Uterus (tissue), 4 donors: ENCODE measurements at places on chromosomes 6 and 20. TPM values are rescaled to one million over a fixed set of nuclear protein-coding genes. Genes with fewer than 3 reads are reported as not detected.

DNA sequence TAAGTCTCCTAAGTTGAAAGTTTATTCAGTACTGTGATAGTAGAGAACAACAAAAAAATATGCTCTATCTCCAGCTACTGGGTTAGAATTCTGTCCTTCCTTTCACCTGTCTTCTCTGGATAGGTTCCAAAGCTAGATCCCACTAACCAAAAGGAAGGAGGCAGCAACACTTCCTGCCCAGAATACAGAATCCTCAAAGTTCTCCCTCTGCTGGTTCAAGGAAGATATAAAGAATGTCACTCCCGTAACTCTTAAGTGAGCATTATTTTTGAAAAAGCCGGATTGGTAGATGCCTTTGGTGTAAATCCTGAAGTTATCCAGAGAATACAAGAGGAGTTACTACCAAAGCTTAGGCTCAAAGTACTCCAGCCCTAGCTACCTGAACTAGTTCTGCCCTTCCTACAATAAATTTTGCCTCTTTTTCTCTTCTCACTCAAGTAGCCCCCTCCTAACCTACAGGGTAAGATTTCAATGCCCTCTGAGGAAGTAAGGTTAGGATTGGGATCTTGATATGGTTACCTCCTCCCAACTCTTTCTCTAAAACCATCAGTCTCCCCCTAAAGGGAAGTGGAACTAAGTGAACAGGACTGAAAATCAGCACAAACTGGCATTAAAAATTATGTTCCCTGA is 26.0 kb upstream of the CRIP3 start:
- H3K4me1 ChIP-seq: no peaks in the 10 kb centered on the region
- DNase-seq: no peak
- H3K4me3 ChIP-seq: no peak overlapping the region
- H3K27ac ChIP-seq: no peak overlapping the region
- H3K27me3 ChIP-seq: no peaks in the 10 kb centered on the region
- H3K36me3 ChIP-seq: no peaks in the 10 kb centered on the region

- H3K27me3 ChIP-seq: no peaks in the 10 kb centered on the region
- no peaks in the 10 kb centered on the region for H3K36me3 ChIP-seq
- DNase-seq: no peak
- no peak overlapping the region for H3K4me3 ChIP-seq
- H3K4me1 ChIP-seq: no peaks in the 10 kb centered on the region
Observed at GRCh38 chr6:35391240-35391968, 49.0 kb downstream of the PPARD start.

- no peaks in the 10 kb centered on the region for H3K4me1 ChIP-seq
- H3K36me3 ChIP-seq: no peaks in the 10 kb centered on the region
- no peak for DNase-seq
- H3K27ac ChIP-seq: peak overlapping the region; percentile 98
Observed at GRCh38 chr6:57182017-57182432, 9.9 kb downstream of the BAG2 start.

The SIRPG gene
- total RNA-seq: not detected

GRCh38 chr20:39800111-39800510 is 838.0 kb downstream of the DHX35 start:
- DNase-seq: no peak
- no peak overlapping the region for H3K4me3 ChIP-seq
- H3K4me1 ChIP-seq: no peaks in the 10 kb centered on the region
- peak overlapping the region; percentile 46 for H3K27ac ChIP-seq
- no peaks in the 10 kb centered on the region for H3K36me3 ChIP-seq

The KCNK5 gene
- 2.9 TPM for total RNA-seq

DNA sequence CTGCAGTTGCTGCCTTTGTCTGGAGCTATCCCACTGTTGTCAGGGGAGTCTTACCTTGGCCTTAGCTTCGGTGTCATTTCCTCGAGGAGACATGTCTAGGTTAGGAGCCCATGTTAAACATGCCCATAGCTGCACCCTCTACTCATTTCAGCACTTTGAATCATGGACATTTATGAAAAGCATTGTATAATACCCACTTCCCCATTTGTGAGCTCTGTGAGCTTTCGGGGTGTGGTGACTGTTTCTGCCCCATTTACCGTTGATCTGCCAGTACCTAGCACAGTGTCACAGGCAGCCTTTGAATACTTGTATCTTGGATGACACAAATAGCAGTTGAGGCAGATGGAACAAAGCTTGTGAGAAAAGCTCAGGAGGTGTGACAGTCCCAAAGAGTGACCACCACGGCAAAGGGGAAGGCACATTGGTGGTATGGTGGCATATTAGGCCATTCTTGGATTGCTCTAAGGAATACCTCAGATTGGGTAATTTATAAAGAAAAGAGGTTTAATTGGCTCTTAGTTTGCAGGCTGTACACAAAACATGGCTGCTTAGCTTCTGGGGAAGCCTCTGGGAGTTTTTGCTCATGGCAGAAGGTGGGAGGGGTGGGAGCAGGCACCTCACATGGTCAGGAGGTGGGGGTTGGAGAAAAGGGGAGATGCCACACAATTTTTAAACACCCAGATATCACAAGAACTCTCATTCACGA is 42.0 kb downstream of the JARID2 start:
- no peak overlapping the region for H3K4me3 ChIP-seq
- no peaks in the 10 kb centered on the region for H3K4me1 ChIP-seq
- DNase-seq: no peak
- H3K27me3 ChIP-seq: no peaks in the 10 kb centered on the region
- H3K36me3 ChIP-seq: no peaks in the 10 kb centered on the region

GRCh38 chr6:54595844-54596243 is 250.7 kb upstream of the FAM83B start:
- H3K4me3 ChIP-seq: no peak overlapping the region
- no peak overlapping the region for H3K27ac ChIP-seq
- no peaks in the 10 kb centered on the region for H3K27me3 ChIP-seq
- H3K36me3 ChIP-seq: no peaks in the 10 kb centered on the region

DNA sequence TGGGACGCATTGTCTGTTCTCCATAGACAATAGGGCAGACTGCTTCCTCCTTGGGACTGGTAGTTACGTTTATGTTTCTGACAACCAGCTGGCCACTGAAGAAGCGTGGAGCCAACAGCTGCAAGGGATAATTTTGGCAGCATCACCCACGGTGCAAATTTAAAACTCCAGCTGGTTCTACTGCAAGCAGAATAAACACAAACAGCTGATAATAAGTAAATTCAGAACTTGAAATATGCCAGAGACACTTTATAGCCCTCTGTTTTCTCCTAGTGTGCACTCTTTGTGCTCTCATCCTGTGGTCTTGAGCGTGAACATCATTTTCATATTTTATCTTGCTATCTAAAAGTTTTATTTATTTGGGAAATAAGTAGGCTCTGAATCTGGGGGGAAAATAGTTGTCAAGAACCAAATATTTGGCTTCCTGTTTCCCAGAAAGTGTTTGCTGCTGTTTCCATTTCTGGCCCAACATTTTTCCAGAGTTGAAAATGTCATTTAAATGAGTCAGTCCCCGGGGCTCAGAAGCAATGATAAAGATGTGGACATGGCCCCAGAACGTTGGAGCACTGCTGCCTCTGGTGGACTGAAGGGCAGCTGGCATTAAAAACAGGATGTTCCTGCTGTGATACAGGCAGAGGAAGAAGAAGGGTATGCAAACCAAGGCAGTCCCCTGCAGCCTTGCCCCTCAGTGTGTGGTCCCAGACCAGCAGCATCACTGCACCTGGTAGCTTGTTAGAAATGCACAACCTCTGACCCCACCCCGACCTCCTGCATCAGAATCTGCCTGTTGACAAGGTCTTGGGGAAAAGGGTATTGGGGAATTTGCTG is 12.5 kb upstream of the THBD start:
- H3K27me3 ChIP-seq: no peaks in the 10 kb centered on the region
- H3K4me1 ChIP-seq: peaks cover 9% of the 10 kb centered on the region
- H3K27ac ChIP-seq: peak overlapping the region; percentile 57
- peak; percentile 40 for DNase-seq
- no peaks in the 10 kb centered on the region for H3K36me3 ChIP-seq
- H3K4me3 ChIP-seq: no peak overlapping the region

The TUBB2B gene
- total RNA-seq: not detected

The DDO gene
- 3.3 TPM for total RNA-seq

DNA sequence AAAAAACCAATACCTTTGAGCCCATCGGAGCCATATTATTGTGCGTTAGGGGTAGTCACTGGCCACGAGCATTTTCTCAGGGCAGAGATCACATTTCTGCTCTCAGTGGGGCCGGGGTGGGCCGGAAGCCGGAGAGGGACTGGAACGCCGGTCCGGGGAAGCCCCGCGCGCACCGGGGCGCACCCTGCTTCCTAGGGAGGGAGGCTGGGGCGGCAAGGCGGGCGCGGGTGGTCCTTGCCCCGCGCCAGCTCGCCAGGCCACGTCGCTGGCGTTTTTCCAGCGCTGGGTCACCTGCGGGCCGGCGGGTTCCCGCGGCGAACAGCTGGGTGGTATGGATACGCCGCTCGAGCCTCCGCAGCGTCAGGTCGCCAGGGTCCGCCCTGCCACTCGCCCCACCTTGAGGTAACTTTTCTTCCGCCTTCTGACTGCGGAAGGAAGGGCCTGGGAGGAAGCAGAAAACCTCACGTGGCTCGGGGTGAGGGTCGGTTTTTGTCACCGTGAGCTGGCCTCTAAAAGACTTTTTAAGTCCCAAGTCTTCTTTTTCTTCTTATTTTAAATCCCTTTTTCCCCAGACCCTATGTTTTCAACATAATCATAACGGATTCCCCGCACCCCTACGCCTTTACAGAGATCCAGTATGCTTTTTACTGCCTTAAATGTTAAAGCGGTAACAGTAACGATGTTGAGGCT is 2.7 kb upstream of the EEF1A1 start:
- H3K27ac ChIP-seq: peak overlapping the region; percentile 99
- no peaks in the 10 kb centered on the region for H3K4me1 ChIP-seq
- H3K27me3 ChIP-seq: no peaks in the 10 kb centered on the region
- peak; percentile 59 for DNase-seq
- H3K4me3 ChIP-seq: peak overlapping the region; percentile 57

DNA sequence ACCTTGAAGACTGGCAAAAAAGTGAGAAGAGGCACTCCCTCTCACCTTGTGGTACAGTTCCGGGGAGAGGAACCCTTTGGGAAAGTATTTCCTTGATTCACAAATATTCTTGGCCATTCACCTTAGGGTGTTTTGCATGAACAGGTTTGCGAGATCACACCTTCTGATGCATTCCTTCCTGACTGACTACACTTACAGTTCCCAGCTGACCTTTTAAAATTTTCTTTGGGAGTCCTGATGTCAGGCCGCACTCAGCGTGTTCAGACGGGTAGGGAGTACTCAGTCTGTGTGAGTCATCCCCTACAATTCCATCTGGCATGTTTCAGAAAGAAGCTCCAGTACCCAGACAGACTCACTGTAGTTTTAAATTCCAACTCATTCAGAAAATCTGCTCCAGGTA is 1.7 kb downstream of the ADGRF4 start:
- no peak overlapping the region for H3K27ac ChIP-seq
- H3K36me3 ChIP-seq: no peaks in the 10 kb centered on the region
- peak; percentile 16 for DNase-seq

GRCh38 chr6:25875926-25876602 is 2.0 kb upstream of the SLC17A3 start:
- no peaks in the 10 kb centered on the region for H3K4me1 ChIP-seq
- H3K4me3 ChIP-seq: no peak overlapping the region
- H3K27me3 ChIP-seq: no peaks in the 10 kb centered on the region
- no peak for DNase-seq

The RFX6 gene
- not detected for total RNA-seq

DNA sequence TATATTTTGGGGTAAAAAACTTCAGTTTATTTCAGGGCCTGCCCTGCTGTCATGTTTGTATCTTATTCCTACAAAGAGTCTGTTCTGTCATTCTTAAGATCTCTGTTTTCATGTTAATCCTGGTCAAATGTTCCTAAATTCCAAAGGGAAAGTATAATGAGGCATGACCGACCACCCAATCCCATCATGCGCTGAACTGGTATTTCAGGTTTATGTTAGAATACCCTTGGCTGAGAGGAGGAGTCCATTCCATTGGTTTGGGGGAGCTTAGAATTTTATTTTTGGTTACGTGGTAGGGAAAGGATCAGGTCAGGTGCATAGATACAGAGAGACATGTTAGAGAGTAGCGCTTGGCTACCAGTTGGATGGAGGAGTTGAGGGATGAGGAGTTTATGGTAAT is 25.7 kb downstream of the CFAP61 start:
- no peak for DNase-seq
- H3K27me3 ChIP-seq: no peaks in the 10 kb centered on the region

The PSORS1C1 gene
- 4.5 TPM for total RNA-seq

The MMP24 gene
- 2.3 TPM for total RNA-seq

GRCh38 chr6:136085370-136086115 is 164.6 kb downstream of the MTFR2 start:
- no peaks in the 10 kb centered on the region for H3K27me3 ChIP-seq
- peak overlapping the region; percentile 46 for H3K27ac ChIP-seq
- no peak for DNase-seq
- no peaks in the 10 kb centered on the region for H3K36me3 ChIP-seq

DNA sequence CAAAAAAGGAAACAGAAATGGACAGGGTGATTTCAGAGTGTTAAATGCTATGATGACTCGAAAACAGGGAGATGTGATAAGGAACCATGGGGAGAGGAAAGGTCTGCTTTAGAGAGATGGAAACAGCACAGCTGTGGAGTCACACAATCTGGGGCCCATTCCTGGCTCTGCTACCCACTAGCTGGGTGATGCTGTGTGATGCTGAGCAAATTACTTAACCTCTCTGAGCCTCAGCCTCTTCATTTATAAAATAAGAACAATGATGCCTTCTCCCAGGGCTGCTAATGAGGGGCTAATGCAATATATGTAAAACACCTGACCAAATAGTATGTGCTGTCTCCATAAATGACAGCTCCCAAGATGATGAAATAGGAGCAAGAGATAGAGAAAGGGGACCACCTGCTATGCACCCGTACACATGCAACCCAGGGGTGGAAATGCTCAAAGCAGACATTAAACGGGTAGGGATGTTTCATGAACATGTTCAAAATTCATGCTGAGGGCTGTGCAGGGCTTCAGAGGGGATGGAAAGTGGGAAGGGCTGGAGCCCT is 27.7 kb downstream of the MDGA1 start:
- no peaks in the 10 kb centered on the region for H3K4me1 ChIP-seq
- H3K36me3 ChIP-seq: no peaks in the 10 kb centered on the region
- no peak for DNase-seq

DNA sequence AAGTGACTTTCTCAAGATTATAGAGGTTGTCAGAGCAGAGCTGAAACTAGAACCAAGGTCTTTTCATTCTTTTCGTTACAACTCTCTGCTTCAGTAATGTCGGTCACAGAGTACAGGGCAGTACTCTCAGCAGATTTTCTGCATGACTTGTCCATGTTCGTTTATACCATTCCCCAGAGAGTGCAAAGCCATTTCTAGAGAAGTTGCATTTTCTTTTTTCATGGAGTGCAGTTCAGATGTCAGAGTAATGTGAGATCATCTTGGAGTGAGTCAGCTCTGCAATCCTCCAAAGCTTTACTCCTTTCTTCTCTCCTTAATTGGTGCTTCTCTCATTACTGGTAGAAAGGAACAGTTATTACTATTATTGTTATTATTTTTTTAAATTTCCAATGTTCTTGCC is 115.6 kb upstream of the B3GAT2 start:
- H3K27ac ChIP-seq: no peak overlapping the region
- H3K36me3 ChIP-seq: no peaks in the 10 kb centered on the region
- H3K4me3 ChIP-seq: no peak overlapping the region

GRCh38 chr20:6582449-6582848 is 185.0 kb upstream of the BMP2 start:
- H3K27me3 ChIP-seq: no peaks in the 10 kb centered on the region
- no peak overlapping the region for H3K4me3 ChIP-seq
- H3K36me3 ChIP-seq: no peaks in the 10 kb centered on the region

The SLC22A2 gene
- 0.21 TPM for total RNA-seq

The LAMA2 gene
- total RNA-seq: 154 TPM
